ENCODE measurements at places on chromosomes 4 and X.
A peak's percentile ranks its signal among the peaks of the same experiment; 100 is the strongest.

DNA sequence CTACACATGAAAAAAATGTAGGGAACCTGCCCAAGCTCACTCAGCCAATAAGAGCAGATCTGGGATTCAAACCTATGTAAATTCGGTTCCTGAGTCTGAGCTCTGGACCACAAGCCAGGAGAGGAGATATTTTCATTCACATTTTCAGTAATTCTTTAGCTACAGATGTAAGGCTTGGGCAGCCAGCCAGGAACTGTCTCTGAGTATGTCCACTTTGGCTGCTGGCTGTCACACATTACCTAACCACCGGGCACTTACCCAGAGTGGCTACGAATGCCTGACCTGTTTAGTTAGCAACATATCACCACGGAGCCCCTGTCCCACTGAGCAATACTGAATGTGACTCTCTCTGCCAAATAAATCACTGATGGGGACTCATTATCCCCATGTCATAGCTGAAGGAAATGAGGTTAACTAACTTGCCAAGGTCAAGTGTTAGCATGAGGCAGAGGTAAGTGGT, 15.3 kb downstream of the USP46 start:
- no peak for DNase-seq

- peak; percentile 98 for DNase-seq
Measured at GRCh38 chr4:184825896-184826690, at the start of gene ACSL1. Gene ACSL1 (minus strand): TSS chr4:184825968. CDS start chr4:184803514, 22,454 bp downstream.

- no peak for DNase-seq
Measured at GRCh38 chrX:152177497-152178269, 39.3 kb upstream of the MAGEA10 start.

GRCh38 chrX:24203072-24203808, 53.7 kb downstream of the ZFX start:
- DNase-seq, result no peak

GRCh38 chrX:1833656-1834360, 218.9 kb downstream of the ASMT start:
- no peak for DNase-seq

DNA sequence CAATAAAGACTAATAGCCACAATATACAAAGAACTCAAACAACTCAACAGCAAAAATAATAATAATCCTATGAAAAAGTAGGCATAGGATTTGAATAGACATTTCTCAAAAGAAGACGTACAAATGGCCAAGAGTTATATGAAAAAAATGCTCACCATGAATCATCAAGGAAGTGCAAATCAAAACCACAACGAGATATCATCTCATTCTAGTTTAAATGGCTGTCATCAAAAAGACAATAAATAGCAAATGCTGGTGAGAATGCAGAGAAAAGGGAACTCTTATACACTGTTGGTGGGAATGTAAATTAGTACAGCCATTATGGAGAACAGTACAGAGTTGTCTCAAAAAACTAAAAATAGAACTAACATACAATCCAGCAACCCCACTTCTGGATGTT, 18.8 kb downstream of the TLR6 start:
- no peak for DNase-seq

- no peak for DNase-seq
Measured at GRCh38 chr4:109978704-109979454, 66.2 kb downstream of the EGF start.

GRCh38 chr4:18103876-18104605, 82.5 kb upstream of the LCORL start:
- DNase-seq, result no peak

GRCh38 chrX:14220386-14220944, 190.8 kb upstream of the GEMIN8 start:
- no peak for DNase-seq

DNA sequence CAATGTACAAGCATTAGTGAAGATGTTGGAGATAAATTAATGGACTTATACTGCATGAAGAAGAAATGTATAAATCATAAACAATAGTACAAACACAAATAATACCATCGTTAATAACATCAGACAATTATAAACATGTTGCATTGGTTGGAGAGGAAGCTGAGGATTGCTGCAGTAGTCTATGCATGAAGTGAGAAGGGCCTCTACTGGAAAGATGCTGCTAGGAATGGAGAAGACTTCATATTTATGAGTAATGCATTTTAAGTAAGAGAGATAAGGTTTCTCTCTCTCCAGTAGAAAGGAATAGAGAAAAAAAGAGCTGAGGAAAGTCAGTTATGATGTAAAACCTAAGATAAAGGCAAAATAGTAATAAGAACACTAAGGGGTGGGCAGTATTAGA, 247.8 kb downstream of the GRID2 start:
- no peak for DNase-seq

- no peak for DNase-seq
Measured at GRCh38 chr4:59341506-59341905, 1858.6 kb upstream of the ADGRL3 start.

GRCh38 chr4:185127021-185127925, 15.8 kb upstream of the SLC25A4 start:
- peak; percentile 85 for DNase-seq

DNA sequence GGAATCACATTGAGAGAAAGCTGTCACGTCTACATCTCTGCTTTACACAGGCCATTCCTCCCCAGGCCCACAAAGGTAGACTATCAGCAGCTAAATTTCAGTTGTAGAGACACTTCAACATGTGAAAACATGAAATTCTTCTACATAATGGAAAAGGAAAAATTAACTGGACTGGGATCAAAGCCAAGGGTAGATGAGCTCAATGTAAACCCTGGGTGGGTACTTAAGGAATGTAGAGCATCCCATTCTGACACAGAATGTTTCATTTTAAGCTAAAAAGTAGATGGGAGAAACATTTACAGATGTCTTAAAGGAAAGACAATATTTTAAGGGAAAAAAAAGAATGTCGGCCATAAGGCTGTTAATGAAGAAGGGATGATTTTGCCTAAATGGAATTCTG, 51.3 kb upstream of the NPNT start:
- no peak for DNase-seq

GRCh38 chrX:151596282-151596681, 32.8 kb downstream of the PASD1 start:
- no peak for DNase-seq

DNA sequence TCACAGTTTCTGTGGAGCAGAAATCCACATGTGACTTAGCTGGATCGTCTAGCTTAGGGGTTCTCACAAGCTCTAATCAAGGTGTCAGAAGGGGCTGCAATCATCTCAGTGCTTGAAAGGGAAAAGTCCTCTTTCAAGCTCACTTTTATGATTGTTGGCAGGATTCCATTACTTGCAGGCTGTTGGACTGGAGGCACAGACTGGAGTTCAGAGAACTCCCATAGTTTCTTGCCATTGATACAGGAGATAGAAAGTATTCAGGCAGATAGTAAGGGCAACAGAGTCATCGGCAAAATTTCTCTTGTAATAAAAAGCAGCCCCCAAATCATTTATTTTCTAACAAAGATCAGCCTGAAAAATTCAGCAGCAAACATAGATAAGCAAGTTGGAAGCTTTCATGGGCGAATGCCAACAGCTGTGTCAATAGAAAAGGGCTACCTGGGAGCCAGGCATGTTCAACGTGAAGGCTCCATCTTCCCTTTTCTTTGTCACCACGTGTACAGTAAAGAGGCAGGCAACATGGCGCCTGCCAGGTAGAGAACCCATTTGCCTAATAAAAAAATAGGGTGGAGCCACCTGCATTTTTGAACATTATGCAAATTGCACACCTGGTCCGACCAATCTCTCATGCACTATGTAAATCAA, 64.4 kb downstream of the CXCL13 start:
- no peak for DNase-seq

DNA sequence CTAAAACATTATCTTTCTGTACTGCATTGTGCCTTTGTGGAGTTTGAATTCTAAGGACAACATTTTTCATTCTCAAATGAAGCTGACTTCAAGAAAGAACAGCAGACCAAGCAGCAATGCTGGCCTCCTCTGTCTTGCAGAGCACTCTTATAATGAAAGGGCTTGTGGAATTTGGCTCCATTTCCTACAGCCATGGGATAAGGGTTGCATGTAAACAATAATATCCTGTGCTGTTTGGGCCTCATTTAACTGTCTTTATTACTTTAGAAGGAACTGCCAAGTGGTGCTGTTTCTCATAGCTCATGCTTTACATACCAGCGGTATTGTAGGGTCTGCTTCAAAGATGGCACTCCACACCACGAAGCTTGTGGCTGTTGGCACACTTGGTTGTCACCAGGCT, 111.4 kb upstream of the EOLA2 start:
- DNase-seq, result no peak

DNA sequence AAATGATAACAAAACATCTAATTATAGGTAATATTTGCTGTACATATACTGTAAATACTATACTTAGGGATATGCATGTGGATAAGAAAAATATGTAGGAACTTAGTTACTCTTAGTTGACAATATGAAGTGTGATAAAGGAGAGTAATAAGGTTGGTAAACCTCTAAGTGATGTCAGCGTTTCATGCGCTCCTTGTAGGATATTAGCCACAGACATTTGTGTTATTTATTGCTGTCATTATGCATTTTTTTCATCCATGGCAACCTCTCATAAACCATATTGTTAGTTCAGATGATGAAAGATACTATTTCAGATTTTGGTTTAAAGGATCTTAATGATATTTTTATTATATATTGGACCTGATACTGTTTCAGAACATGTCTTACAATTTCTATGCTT, 298.1 kb upstream of the PITX2 start:
- no peak for DNase-seq

DNA sequence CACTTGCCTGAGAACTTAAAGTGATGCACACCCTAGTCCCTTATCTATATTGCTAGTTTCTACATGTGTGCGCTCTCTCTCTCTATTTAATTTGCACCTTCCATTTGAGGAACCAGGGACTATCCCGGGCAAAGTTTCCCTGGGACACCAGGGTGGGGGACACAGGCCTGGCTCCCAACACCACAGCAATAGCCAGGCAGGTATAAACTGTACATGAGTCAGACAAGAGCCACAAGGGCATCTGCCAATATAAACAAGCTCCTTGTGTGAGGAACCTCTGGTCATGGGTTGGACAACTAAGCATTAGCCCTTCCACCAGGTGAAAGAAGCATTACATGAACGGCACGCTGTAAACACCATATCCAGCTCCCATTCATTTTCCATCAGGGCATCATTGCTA, 455.5 kb downstream of the STIM2 start:
- no peak for DNase-seq

DNA sequence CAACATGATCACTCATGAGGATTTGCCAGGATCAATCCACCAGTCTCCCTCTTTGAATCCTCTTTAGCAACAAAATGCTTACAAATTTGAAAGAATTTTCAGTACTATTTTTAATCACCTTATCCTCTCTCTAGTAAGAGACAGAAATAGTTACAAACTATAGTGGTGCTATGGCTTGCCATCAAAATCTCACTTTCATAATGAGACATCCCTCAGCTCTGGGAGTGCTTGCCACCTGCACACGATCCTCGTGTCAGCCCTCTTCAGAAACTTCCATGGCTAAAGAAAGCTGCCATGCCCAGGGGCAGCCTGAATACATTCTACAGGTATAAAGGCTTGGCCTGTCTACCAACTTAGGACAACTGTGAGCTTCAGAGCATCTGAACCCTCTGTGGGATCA, 5.1 kb upstream of the DHX15 start:
- no peak for DNase-seq

GRCh38 chr4:137420901-137421396, 111.3 kb downstream of the PCDH18 start:
- no peak for DNase-seq

DNA sequence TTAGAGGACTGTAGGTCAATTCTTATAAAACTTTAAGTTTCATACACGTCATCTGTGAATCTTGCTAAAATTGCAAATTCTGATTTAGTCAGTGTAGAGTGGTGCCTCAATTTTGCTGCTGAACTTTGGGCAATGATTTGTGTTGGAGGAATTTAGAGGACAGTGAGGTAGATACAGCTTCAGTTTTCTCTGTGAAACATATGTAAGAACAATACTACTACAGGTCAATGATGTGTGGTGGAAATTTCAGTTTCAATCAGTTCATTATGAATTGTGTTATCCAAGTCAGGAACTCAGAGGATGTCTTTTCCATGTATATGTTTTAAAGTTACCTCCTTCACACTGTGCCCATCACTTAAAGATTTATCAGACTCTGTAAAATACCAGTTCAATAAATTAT, 1597.8 kb upstream of the PCDH10 start:
- DNase-seq, result no peak

DNA sequence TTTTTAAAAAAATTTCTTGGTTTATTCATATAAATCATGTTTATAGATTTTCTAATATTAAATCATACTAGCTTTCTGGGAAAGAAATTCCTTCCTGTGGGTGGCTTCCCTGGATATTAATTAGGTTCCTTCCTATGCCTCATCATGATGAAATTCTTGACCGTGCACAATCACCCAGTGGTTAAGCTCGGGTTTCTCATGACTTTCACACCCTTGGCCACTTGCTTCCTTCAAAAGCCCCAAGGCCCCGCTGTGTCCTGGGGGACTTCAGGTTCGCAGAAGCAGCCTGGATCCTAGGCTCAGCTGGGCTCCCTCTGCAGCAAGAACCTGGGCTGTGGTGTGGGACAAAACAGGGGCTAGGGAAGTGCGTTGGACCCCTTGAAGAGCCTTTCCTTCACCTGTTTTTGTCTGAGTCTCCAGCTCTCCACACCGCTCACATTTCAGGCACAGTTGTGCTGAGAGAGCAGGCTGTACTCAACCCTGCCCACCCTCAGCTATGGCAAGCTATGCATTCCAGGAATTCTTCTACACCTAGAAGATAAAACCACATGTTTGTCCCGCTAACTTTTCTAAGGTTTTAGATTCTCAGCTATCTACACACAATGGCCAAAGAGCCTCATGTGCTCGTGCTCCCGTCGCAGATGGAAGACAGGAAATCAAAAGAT, 48.9 kb upstream of the TMSB15B start:
- no peak for DNase-seq

DNA sequence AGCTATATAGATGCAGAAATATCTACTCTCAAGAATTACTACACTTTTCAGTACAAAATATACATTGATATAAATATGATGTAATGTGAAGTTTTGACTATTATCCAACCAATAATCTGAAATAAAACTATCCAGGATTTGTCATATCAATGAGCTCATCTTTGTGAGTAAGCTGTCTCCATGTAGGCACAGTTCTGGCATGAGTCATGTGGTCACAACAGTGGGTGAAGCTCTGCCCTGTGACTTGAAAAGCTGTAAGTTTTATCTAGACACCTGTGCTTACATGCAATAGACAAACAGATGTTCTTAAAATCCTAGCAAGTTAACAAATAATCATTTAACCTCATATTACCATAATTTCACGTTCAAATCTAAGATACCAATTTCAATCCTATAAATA, 192.7 kb downstream of the GABRG1 start:
- no peak for DNase-seq

Data from H7 (cell line).